ENCODE measurements at places on chromosomes 6 and 20. TPM values are rescaled to one million over a fixed set of nuclear protein-coding genes. Genes with fewer than 3 reads are reported as not detected.

ELOVL4 gene
- 8.7 TPM for total RNA-seq

HLA-DRB1 gene
- total RNA-seq = 0.17 TPM

TMC2 gene
- not detected for total RNA-seq

EYS gene
- total RNA-seq = 0.50 TPM

TUBB2B gene
- total RNA-seq = 4.1 TPM

ATP6V1G2 gene
- 5.7 TPM for total RNA-seq

CST3 gene
- 383 TPM for total RNA-seq

CCN6 gene
- not detected for total RNA-seq

MLIP gene
- not detected for total RNA-seq

TBX18 gene
- total RNA-seq = 55.7 TPM

ZBTB46 gene
- total RNA-seq = 9.9 TPM

WFDC12 gene
- total RNA-seq = not detected

LRRC73 gene
- total RNA-seq = 0.50 TPM

BMP5 gene
- total RNA-seq = 0.17 TPM

LPA gene
- not detected for total RNA-seq

RAD21L1 gene
- total RNA-seq = not detected

INSM1 gene
- total RNA-seq = not detected

TGIF2 gene
- total RNA-seq = 5.5 TPM

PPP1R16B gene
- total RNA-seq = under 0.01 TPM

CFAP206 gene
- 0.50 TPM for total RNA-seq

FAM83C gene
- total RNA-seq = not detected

GHRH gene
- total RNA-seq = not detected

OPRL1 gene
- 1.9 TPM for total RNA-seq

ULBP1 gene
- total RNA-seq = 0.44 TPM

FAM229B gene
- 14.4 TPM for total RNA-seq

NQO2 gene
- total RNA-seq = 31.9 TPM

MOG gene
- total RNA-seq = not detected

C6orf163 gene
- 2.2 TPM for total RNA-seq

CPNE5 gene
- 0.15 TPM for total RNA-seq

BPIFB2 gene
- total RNA-seq = not detected

PRELID3B gene
- total RNA-seq = 70.0 TPM

HCK gene
- not detected for total RNA-seq

SESN1 gene
- total RNA-seq = 43.0 TPM

MYH7B gene
- total RNA-seq = 0.15 TPM

OTOR gene
- not detected for total RNA-seq

BANF2 gene
- total RNA-seq = not detected

Measured in smooth muscle cell of trachea (primary cell).